ENCODE measurements at places on chromosomes 13 and 19. TPM values are rescaled to one million over a fixed set of nuclear protein-coding genes. Genes with fewer than 3 reads are reported as not detected.

DNA sequence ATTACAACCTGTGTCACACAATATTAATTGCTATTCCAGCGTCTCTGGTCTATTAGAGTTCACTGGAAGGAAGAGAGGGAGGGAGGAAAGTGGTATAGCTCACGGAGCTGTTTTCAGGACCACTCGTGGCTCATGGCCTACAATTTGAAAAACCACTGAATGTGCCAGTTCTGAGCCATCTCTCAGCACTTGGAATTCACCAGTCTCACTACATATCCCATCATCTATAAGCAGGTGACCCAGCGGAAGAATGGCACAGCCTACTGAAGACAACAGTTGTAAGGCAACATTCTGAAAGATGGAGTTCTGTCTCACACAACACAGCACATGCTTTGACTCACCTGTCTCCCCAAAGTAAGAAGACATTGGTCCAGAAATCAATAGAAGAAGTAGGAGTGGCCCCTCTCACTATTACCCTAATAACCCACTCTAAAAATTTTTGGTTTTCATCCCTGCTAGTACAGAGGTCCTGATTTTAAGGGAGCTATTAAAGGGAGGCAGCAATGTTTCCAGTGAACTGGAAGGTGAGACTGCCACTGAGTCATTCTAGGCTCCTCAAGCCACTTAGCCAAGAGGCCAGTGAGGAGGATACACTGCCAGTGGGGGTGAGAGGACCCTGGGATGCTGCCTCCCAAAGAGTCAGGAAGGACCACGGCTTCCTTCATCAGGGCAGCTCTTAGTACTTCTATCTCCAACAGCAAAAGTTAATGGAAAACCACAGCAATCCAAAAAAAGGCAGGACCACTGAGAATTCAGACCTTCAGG is 50.0 kb upstream of the DOCK9 start:
- no peak for ATAC-seq

- peak; percentile 42 for ATAC-seq
Measured at GRCh38 chr19:13104360-13104847, 1.7 kb upstream of the LYL1 start.

DNA sequence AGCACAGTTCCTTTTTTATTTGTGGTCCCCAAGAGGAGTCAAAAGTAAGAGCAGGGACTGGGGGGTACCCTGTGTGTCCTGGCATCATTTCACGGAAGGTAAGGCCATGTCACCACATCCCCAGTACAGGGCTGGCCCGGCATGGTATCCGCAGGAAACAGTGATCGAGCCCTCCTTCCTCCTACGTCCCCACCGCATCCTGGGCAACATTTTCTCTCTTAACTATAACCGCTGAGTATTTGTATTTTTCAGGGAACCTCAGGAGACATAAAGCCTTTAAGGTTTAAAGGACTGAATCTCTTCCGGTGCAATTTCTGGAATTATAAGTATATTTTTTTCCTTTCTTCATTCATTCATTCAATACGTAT is 13.6 kb upstream of the LATS2 start:
- ATAC-seq: peak; percentile 51

DNA sequence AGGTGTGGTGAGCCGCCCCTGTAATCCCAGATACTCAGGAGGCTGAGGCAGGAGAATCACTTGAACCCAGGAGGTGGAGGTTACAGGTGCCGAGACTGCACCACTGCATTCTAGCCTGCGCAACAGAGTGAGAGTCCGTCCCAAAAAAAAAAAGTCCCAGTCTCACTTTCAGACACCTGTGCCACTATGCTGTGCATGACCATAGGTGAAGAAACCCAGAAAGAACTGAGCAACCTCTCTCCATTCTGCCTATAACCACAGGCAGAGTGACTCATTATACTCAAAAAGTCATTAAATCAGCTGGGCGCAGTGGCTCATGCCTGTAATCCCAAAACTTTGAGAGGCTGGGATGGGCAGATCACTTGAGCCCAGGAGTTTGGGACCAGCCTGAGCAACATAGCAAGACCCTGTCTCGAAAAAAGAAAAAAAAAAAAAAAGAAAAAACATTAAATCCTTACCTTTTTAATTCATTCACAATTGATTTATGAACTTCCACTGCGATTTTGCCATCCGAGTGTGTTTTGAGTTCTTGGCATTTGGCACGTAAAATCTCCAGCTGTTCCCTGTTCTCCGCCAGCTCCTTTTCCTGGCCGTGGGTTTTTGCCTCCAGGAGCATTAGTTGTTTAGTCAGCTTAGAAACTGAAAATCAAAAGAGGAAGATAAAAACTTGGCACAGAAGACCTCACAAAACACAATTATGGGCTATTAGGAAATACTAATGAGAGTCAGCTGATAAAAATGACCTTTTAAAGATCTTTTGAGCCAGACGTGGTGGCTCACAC is 45.5 kb upstream of the SLC7A9 start:
- no peak for ATAC-seq

The MYH14 gene
- total RNA-seq: 66.0 TPM

All from esophagus mucosa (tissue), 1 donor.